ENCODE measurements at places on chromosomes 12 and 14.

DNA sequence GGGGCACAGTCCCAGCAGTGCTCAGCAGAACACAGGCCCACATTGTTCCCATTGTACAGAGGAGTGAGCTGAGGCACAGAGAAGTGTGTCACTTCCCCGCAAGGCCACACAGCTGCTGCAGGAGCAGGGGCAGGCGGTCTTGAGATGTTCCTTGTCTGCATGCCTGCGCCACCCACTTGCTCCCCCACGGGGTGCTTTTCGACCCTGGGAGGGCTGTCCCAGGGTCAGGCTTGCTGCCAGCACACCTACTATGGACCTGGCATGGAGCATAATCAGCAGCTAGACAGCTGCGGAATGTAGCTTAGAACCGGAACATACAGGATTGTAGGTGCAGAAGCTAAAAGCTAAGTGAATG is 7.8 kb upstream of the EP400 start:
- no peak for DNase-seq

DNA sequence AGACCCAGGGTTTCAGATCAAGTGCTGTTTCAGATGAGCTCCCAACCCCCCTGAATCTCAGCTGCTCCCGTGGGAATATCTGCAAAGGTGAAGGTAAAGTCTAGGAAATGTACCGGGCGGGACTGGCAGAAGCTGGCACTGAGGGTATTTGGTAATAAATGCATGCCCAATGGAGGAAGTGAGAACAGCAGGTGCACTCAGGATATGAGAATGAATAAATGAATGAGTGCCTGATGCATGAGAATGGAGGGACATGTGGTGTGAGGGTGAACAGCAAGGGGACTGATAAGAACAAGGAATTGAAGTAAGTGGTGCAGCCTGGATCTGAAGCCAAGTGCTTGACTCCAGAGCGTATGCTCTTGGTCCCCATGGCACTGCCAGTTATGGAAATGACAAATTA is 11.6 kb downstream of the RAPGEF3 start:
- DNase-seq, result no peak

DNA sequence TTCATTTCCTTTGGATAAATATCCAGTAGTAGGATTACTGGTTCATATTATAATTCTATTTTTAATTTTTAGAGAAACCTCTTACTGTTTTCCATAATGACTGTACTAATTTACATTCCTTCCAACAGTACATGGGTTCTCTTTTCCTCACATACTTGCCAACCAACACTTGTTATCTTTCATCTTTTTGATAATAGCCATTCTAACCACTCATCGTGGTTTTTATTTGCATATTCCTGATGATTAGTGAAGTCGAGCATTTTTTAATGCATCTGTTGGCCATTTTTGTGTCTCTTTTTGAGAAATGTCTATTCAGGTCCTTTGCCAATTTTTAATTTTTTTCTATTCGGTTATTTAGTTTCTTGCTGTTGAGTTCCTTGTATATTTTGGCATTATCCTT is 457.7 kb upstream of the PDE3A start:
- no peak for DNase-seq

- DNase-seq, result no peak
These were observed 15.1 kb downstream of the CYP46A1 start for GRCh38 chr14:99699085-99699760.

- no peak for DNase-seq
These were observed 93.5 kb downstream of the CCDC92 start for GRCh38 chr12:123879101-123879500.

DNA sequence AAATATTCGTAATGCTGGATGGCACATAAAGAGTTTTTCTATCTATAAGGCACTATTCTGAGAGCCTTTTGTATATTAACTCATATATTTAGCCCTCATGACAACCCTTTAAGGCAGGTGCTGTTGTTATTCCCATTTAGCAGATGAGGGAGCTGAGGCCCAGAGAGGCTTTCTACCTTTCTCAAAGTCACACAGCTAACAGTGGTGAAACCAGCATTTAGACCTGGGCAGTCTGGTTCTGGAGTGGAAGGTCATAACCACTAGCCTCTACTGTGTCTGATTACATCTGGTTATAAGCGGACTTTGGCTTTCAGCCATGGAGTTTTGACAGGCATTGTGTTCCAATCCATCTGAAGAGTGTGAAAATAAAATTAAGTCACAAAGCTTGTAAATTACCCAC is 41.2 kb upstream of the HDAC7 start:
- no peak for DNase-seq

DNA sequence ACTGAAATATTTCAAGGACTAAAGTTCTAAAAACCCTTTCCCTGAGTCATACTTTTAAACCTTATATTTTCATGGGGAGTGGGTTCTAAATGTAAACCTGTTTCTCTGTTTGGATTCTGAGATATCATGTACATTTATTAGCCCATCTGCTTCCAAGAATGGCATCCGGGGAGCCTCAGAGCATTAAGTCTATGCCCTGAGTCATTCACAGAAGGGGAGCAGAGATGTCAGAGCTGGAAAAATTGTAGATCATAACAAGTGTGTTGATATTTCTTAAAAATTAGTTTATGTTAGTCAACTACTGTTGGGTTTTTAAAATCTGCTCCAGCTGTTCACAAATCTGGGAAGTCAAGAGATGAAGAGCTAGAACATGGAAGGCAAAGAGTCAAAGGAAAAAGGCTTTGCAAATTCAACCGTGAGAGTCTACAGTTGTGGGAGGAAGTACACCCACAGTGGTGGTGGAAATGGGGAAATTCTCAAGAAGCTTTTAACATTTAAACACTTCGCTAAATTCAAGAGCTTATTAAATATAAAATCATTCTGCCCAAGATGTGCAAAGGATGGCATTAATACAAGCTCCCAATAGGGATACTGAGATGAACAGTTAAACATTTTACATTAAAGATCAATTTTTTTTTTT is 70.5 kb upstream of the FLRT2 start:
- no peak for DNase-seq

GRCh38 chr12:130595566-130595965 is 120.5 kb downstream of the RIMBP2 start:
- DNase-seq, result no peak

DNA sequence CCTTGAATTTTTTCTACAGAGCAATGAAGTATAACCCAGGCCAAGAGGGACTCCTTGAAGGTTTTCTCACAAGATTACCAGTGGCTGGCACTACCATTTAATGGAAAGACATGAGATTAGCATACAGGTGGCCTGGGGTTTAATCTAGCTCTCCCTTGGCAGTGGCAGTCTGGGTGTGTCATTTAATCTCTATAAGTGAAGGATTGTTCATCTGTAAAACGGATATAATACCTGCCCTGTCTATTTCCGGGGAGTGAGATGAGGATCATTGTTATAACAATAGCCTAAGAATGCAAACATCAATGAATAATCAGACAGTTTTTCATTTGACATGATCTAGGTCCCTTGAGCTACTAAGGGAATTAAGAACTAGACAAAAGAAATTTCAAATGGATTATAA is 168.7 kb upstream of the CPNE8 start:
- DNase-seq, result no peak

DNA sequence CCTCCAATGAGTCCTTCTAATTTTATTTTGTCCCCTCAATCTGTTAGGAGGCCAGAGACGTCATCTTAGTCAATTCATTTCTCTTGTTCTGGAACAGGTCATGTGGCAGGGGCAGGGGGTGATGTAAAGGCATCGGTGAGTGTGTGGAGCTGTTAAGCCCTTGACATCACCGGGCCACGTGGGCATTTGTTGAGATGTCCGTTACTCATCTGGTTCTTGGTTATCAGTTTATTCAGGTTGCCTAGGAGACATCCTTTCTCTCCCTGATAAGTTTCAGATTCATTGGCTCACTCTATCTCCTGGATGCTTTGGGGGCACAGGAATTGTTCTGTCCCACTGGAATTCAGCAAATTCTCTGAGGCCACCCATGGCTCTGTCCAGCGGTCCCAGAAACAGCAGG is 33.6 kb upstream of the SEL1L start:
- DNase-seq, result no peak

GRCh38 chr14:67410313-67410712 is 1.7 kb downstream of the PLEK2 start:
- peak; percentile 14 for DNase-seq

DNA sequence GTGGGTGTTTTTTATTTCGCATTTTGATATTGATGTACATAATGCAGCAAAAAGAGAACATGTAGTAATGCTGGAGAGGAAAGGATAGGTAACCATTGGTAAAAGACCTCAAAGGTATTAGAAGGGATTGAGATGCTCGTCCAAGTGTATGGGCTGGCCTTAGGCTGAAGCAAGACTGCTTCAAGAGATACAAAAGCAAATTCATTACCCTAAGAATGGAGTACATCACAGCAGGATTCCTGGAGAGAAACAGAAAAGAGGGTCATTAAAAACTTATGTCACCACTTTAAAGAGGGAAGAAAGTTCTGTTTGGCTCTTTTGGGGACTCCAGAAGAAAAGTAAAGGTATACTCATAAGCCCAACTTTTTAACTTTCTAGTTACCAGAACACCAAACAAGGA is 420.5 kb downstream of the ZFP36L1 start:
- no peak for DNase-seq

- DNase-seq, result no peak
These were observed 21.2 kb upstream of the FZD10 start for GRCh38 chr12:130141105-130141504.

DNA sequence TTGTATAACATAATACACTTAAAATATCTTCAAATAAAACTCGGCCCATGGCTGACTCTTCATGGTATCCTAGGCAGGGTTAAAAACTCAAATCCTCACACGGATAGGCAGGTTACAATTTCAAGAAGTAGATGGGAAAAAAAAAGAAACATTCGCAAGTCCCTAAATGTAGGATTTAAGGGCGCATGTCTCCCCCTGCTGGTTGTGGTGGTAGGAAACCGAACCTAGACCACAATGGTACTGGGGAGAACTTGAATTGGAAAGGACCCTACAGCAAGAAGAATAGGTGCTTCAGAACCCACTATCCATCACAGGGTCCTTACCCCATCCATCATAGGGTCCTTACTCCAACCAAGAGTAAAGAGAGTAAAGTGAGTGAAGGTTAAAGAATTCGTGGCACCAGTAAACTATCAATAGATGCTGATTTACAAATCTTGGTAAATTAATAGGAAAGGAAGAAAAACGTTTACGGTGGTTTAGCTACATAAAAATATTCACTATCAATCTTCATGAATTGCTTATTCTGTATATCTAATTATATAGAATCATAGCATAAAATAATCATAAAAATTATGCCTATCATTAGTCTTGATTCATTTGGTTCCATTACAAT is 3.3 kb upstream of the CIPC start:
- DNase-seq, result peak; percentile 87

DNA sequence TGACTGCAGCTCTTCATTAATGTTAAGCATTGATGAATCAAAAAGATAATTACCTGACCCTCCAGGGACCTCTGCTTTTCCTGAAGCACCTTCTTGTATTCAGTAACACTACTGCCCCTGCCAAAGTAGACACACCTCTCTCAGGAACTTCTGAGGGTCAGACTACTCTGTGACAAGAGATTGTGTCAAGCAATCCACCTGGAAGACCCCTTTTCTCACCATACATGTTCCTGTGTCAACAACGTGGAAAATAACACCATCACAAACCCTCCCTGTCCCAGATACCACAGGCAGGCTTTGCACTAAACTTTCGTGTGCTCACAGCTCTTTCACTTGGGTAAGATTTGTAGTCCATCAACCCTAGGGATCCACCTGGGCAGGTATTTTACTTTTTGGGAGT is 13.2 kb downstream of the KRT76 start:
- DNase-seq, result no peak

DNA sequence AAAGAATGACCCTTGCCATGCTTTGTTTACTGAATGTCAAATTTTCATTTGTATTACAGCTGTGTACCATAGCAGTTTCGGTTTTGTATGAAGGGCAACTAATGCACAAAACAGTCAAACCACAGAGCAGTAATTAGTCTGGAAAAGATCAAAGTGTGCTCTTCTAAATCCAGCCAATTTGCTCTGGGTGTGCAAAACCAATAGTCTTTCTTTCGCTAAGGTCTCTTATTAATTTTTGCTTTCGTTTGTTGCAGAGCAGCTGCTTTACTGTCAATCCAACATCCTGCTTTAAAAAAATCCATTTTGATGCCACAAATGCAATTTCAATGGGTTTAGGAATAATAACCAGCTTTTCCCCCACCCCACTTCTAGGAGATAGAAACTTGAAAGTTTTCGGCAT is 114.2 kb downstream of the BRMS1L start:
- DNase-seq, result no peak

- DNase-seq, result no peak
These were observed 18.8 kb downstream of the NCKAP5L start for GRCh38 chr12:49809381-49809905.

DNA sequence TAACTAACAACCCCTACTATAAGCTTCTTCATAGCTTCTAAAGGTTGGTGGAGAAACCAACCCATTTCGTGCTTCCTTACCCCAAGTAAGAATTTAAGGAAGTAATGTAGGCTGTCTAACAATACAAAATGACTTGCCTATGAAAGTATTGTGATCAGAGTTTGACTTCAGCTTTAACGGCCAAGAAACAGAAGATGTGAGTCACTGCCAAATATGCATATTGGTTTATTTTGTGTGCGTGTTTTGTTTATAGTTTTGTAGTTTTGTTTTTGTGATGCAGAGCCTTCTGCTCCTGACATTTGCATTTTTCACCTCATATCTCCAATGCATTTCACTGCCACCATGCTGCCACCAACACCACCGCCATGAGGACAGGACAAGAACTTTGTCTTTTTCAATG is 146.0 kb downstream of the FBXL14 start:
- DNase-seq, result no peak

- DNase-seq, result no peak
These were observed 170.0 kb upstream of the PRMT8 start for GRCh38 chr12:3320881-3321509.

- DNase-seq, result no peak
These were observed 422.2 kb upstream of the FOXG1 start for GRCh38 chr14:28344381-28344780.

- no peak for DNase-seq
These were observed 46.3 kb upstream of the TMPO start for GRCh38 chr12:98469109-98469508.

- DNase-seq, result no peak
These were observed 7.9 kb downstream of the NACA start for GRCh38 chr12:56716933-56717880.

DNA sequence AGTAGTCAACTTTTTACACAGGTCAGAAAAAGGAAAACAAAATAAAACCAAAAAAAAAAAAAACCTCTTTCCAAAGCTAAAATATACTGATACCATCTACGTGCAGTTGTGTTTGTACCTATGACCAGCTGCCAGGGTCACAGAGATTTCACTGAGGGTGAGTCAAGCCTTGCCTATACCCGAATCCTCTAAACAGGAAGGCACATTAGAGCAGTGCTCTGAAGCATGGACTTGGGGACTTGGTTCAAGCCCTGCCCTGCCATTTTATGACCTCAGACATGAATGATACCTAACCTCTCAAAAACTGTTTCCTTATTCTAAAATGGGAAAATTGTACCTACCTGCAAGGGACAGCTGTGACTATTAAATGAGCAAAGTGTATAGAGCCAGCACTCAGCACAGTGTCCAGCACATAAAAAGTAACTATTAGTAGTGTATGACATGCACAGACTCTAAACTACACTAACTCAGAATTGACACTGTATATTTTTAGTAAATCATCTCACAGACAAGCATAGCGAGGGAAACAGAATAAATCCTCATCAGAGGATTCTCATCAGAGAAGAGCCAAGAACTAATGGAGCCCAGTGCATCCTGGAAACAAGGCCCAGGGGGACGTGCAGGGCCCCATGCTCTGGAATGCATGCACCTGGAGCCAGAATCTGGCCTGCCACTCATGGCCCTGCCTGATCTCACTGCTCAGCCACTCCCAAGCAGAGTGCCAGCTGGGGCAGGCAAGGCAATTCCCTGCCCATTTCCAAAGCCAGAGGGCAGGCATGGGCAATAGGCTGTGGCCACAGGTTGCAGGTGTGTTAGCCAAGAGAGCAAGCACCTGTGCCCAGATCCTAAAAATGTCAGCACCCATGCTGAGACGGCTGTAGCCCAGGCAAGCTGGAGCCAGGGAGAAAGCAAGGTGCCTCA is 57.0 kb downstream of the NT5DC3 start:
- no peak for DNase-seq

Measured in activated CD4-positive, alpha-beta T cell treated with anti-CD3 and anti-CD28 coated beads for 48 hours (primary cell).